ENCODE measurements at places on chromosomes 5 and 9. TPM values are rescaled to one million over a fixed set of nuclear protein-coding genes. Genes with fewer than 3 reads are reported as not detected.

Gene DTWD2
- total RNA-seq = 10.0 TPM

Gene ADAM19
- total RNA-seq = 3.5 TPM

Gene SV2C
- total RNA-seq = not detected

Gene HRCT1
- total RNA-seq = not detected

Gene PCDHGA12
- total RNA-seq = 0.21 TPM

Gene LHX2
- total RNA-seq = 0.36 TPM

Gene CSF2
- total RNA-seq = not detected

Gene CAMK2A
- total RNA-seq = 0.51 TPM

Gene SLC1A3
- 0.13 TPM for total RNA-seq

Gene PRUNE2
- 0.18 TPM for total RNA-seq

Gene SHISAL2B
- not detected for total RNA-seq

Gene SVEP1
- 0.05 TPM for total RNA-seq

Gene OR2V2
- total RNA-seq = not detected

Gene ADAMTS19
- total RNA-seq = not detected

Gene SLC46A2
- not detected for total RNA-seq

Gene CBY3
- total RNA-seq = 0.39 TPM

Gene IL4
- total RNA-seq = not detected

Gene CNTLN
- not detected for total RNA-seq

Gene IGFBPL1
- 13.7 TPM for total RNA-seq

Gene C1QTNF3
- 2.1 TPM for total RNA-seq

Gene SLC34A1
- total RNA-seq = not detected

Gene ARHGEF37
- 3.2 TPM for total RNA-seq

Gene HTR1A
- not detected for total RNA-seq

Gene TLE1
- total RNA-seq = 12.9 TPM

Gene ECM2
- not detected for total RNA-seq

Gene ARL14EPL
- total RNA-seq = not detected

Gene S1PR3
- total RNA-seq = 8.1 TPM

Gene PRDM9
- total RNA-seq = not detected

Gene MAN1B1
- total RNA-seq = 57.2 TPM

Gene PTGS1
- total RNA-seq = 61.2 TPM

Gene GABRP
- not detected for total RNA-seq

Gene ZCCHC7
- 43.7 TPM for total RNA-seq

Gene LIFR
- 91.3 TPM for total RNA-seq

Data from Panc1 (cell line).